CD4-positive, alpha-beta T cell (primary cell): ENCODE measurements at places on chromosomes 6 and 20.

DNA sequence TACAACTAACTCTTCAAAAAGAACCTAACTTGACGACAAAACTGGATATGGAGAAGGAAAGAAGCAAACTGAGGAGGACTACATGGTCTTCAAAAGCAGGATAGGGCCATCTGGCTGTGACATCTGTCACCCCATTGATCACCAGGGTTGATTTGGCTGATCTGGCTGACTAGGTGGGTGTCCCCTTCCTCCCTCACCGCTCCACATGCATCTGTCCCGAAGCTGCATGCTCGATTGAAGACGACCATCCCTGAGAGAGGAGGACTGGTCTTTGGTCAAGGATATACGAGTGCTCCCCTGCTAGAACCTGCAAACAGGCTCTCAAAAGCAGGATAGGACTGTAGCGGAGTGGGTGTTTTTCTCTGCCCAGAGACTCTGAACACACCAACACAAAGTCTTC is 21.7 kb downstream of the CPNE1 start:
- no peak for DNase-seq

GRCh38 chr20:42531508-42531961 is 658.2 kb downstream of the PTPRT start:
- no peak for DNase-seq

- no peak for DNase-seq
Observed at GRCh38 chr20:37915800-37916570, 13.1 kb downstream of the VSTM2L start.

- no peak for DNase-seq
Observed at GRCh38 chr20:16054985-16055384, 518.3 kb downstream of the KIF16B start.

- DNase-seq = no peak
Observed at GRCh38 chr6:43077981-43078511, 1.9 kb downstream of the PTK7 start.

- no peak for DNase-seq
Observed at GRCh38 chr20:9417665-9418064, 96.7 kb upstream of the LAMP5 start.

- DNase-seq = no peak
Observed at GRCh38 chr6:157094038-157094437, 229.3 kb downstream of the TMEM242 start.

GRCh38 chr20:7031222-7031621 is 263.7 kb downstream of the BMP2 start:
- no peak for DNase-seq
